ENCODE measurements at places on chromosomes 16 and 17.

GRCh38 chr16:57305159-57305811 lies 20.8 kb upstream of the PLLP start:
- DNase-seq, result no peak

GRCh38 chr17:72419866-72420774 lies 299.3 kb downstream of the SOX9 start:
- no peak for DNase-seq

DNA sequence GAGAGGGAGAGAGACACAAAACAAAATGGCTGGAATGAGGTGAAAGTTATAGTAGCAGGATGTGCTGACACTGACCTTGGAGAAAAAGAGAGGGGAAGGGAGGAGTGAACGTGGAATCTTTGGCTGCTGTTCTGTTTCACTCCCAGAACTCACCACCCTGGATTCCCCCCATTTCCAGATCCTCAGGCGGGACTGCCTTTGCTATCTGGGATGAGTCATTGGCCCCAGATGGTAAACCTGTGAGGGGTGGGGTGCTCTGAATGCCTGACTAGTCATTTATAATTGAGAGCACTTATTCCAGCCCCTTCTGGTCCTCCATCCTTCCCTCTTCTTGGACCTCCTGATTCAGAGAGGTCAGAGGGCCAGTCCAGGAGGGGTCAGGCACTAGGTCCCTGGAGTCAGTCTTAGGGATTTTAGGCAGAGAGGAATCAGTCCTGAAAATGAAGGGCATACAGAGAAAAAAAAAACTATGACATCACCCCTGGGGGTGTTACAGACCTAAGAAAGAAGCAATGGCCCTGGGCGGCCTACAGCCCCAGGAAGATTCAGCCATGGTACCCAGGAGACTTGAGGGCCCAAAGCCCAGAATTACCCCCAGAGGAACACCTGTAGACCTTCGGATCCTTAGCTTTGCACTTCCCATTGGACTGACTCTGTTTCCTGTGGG lies 2.2 kb upstream of the ZG16 start:
- DNase-seq, result no peak

DNA sequence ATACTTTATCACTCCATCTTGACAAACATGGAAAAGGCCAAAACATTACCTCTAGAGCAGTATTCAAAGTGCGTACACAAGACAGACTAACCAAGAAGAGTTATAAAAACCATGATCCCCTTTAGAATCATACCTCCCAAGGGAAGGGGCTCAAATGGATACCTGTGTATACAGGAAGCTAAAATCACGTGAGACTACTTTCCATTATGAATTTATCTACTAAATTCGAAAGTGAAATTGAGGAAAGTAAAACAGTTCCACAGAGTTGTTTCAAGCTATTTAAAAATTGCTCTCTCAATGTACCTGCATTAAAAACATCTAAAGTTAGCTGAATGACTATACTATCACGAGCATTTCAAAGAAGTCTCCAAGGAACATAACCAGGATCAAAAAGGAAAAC lies 32.7 kb downstream of the AP1G1 start:
- DNase-seq, result no peak

- DNase-seq, result no peak
Observed at GRCh38 chr16:67552476-67552875, 9.8 kb upstream of the CTCF start.

DNA sequence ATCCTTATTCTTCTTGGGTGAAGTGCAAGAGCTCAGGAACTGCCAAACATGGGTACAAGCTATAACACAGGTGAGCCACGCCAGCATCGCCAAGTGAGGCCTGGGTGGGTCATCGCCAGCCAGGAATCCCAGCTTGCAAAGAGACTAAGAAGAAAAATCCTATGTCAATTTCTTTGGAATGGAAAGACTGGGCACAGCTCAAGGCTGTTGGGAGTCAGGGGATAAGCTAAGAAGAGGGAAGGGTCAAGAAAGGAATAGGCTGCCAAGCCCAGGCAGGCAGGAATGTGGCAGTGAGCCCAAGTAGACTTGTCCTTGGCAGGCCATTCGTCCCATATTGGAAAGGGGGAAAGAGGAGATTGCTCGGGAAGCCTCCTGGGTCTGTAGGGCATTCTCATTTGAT lies 191.4 kb upstream of the CDH5 start:
- DNase-seq, result no peak

DNA sequence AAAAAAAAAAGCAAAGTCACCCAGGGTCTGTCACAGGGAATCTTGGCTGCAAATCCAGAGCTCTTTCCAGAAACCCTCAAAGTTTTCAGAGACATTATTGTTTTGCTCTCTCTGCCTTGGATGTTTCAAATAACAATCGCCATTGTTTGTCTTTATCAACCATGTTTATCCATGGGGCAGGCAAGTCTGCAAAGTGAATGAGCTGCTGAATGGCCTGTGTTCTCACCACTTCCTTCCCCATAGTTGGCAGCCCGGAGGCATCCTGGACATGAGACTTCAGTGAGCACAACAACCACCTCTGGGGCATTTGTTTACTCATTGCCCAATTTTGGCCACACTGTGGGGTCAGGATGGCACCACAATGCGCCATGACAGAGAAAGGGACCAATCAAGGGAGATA lies 53.1 kb upstream of the USP7 start:
- no peak for DNase-seq

DNA sequence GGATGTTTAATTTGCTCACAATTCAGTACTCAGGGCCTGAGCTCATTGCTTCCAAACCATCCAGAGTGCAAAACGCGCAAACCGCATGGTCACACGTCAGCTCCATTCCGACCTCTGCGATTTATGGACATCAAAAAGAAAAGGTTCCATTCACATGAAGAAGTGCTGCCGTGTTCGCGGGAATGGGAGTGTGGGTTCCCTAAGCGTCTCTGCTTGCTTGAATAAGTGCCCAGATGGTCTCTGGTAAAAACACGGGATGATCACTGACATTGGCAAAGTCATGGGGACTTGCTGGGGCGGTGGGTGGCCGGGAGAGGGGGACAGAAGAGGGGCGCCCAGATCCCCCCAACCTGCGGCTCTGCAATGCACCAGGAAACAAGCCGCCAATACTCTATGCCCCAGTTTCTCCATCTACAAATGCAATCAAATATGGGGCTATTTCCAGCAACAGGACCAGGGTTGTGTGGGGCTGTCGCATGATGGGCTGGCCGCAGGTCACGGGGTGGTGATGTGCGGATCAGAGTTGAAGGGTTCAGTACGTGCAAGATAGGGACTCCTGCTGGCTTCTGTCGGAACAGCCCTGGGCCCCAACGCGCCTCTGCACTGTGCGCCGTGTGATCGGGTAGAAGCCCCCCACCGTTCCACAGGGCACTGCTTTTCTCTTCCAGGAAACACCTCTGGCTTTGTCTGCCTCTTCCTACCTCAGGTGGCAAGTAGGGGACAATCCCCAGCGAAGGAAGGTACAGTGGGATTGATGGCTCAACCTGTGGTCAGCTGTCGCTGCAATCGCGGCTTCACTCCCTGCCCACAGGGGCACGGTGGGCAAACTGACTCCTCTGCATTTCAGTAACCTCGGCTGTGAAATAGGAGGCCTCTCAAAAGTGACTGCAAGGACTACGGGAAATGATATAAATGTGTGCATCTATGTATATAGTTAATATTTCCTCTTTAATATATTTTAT lies 11.2 kb downstream of the FOXF1 start:
- no peak for DNase-seq

DNA sequence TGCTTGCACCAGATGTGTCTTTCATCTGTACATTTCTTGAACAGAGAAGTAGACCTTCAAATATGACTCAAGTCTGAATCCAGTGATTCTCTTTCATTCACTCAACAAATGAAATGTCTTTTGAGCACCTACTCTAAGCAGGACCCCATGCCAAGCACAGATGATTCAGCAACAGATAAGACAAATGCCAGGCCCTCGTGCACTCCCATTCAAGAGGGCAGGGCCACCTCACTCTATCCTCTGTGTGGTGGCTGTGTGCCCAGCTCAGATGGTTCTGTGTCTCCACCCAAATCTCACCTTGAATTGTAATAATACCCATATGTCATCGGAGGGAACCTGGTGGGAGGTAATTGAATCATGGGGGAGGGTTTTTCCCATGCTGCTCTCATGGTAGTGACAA lies 74.1 kb upstream of the NKD1 start:
- DNase-seq, result no peak

DNA sequence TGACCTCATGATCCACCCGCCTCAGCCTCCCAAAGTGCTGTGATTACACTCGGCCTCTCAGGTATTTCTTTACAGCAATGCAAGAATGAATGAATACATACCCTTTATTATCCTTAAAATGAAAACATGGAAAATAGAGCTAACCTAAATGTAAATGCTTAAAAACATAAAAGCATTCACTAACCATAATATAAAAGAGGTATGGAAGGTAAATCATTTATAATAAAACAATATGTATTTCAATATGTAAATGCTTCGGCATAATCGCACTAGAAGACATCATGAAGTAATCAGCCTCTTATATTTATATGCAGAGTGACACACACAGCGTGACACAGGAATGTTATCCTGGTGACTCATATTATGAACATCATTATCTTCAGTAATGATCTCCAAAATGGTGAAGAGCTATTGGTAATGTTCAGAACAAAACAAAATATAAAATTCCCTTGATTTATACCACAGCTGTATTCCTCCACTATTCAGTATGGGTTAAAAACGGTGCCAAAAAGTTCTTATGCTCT lies 53.9 kb downstream of the AIPL1 start:
- no peak for DNase-seq

GRCh38 chr16:60651346-60651745 lies 1384.9 kb downstream of the CDH8 start:
- no peak for DNase-seq

- no peak for DNase-seq
Observed at GRCh38 chr16:66522816-66523590, 26.9 kb downstream of the TK2 start.

DNA sequence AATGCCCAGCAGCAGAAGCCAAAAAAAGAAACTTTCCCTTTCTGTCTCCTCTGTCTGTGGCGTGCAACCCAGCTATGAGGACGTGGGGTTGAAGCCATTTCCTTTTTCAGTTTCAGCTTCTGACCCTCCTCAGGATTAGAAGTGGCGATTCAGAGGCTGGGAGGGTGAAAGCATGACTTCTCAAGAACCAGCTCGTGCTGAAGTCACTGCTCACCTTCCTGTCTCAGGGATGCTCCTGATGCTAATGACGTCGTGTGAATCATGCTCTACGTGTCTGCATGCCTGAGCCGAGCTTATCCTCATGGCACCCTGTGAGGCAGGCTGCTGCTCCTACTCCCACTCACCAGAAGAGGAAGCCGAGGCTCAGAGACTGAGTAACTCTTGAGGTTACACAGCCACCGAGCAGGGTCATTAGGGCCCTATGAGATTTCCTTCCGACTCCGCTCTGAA lies 5.7 kb upstream of the LPO start:
- no peak for DNase-seq

DNA sequence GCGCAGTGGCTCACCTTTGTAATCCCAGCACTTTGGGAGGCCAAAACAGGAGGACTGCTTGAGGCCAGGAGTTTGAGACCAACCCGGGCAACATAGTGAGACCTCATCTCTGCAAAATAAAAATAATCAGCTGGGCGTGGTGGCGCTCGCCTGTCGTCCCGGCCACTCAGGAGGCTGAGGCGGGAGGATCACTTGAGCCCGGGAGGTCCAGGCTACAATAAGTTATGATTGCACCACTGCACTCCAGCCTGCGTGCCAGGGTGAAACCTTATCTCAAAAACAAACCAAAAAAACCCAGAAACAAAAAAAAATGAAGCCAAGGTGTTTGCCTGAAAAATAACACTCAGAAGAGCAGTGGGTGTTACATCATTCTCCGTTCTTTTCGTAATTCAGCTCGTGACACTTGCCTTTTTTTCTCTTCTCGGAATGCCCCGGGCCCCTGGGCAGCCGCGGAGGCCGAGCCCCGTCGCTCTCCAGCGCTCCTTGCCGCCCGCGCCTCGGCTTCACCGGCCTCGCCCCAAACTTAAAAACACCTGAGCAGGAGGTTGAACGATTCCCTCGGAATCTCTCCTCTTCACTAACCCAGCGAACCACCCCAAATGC lies 17.0 kb downstream of the PRCD start:
- DNase-seq, result no peak
